ENCODE measurements at places on chromosomes 6 and 20.

DNA sequence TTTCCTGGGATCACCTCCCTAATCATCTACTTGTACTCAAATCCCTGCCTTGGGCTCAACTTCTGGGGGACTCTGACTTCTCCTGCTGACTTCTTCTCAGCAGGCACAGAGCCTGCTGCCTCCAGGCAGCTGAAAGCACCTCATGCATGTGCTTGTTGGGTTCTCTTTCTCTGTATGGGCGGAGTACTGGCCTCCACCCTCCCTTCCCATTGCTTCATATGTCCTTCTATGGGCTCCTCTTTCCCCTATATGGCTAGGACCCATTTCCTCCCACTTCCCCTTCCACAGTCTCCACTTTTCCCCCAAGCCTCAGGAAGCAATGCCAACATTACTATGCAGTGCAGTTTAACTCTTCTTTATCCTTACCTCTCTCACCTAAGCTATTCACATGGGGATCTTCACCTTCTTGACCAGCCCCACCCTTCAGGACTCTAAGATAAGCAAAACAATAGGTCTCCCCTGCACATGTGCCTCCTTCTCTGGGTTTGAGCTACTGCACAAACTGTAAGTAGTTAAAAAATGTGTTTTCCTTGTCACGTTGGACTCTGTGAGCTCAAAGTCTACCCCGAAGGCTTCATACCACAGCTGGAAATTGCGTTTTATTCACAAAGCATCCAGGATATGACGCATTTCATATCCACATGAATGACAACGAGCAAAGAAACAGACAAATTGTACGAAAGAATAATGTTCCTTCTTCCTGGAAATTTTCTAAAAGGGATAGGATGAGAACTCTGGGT, 93.7 kb downstream of the CDS2 start:
- no peak for DNase-seq

DNA sequence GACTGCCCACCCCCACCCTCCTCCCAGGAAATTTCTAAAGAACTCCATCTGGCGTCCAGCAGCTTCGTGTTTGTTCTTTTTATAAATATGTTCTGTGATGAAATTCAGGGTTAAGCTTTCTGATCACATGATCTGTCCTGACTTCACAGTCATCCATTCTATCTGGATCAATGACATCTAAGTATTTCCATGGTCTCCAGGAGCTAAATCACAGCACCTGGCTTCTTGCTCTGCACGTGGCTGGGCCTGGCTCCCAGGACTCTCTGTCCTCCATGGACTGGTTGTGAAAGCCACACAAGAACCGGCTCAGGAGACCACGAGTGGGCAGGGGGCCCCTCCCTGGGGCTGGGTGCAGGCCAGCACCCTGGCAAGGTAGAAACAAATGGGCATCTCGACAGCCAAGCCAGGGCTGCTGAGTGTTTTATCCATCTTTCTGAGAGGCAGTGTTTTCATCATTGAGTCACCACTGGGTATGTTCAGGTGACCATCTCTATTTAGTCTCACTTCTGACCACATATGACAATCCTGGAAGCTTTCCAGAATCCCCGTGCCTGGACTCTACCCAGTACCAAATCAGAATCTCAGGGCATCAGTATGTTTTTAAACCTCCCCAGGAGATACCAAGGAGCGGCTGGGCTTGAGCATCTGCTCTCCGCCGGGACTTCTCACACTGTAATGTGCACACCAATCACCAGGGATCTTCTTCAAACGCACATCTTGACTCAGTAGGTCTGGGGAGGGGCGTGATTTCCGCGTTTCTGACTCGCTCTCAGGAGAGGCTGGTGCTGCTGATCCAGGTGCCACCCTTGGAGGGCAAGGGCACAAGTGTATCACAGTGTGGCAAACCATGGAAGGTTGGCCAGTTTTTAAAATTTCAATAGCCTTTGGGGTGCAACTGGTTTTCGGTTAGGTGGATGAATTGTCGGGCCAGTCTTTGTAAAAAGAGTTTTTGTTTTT, 31.6 kb upstream of the PXDC1 start:
- DNase-seq: no peak

DNA sequence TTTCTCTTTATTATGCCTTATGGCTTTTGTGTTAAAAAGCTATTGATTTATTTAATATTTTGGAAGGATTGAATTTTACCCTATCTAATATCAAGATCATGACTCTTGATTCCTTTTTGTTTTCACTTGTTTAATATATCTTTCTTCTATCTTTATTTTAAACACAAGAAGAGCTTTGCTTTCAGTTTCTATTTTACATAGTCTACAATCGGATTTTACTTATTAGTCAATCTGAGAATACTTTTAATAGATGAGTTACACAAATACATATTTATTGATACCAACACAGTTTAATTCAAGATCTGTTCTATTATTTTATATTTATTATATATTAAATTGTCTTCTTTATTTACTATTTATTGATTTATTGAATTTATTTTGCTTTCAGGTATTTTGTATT, 218.8 kb downstream of the ESR1 start:
- DNase-seq: no peak

DNA sequence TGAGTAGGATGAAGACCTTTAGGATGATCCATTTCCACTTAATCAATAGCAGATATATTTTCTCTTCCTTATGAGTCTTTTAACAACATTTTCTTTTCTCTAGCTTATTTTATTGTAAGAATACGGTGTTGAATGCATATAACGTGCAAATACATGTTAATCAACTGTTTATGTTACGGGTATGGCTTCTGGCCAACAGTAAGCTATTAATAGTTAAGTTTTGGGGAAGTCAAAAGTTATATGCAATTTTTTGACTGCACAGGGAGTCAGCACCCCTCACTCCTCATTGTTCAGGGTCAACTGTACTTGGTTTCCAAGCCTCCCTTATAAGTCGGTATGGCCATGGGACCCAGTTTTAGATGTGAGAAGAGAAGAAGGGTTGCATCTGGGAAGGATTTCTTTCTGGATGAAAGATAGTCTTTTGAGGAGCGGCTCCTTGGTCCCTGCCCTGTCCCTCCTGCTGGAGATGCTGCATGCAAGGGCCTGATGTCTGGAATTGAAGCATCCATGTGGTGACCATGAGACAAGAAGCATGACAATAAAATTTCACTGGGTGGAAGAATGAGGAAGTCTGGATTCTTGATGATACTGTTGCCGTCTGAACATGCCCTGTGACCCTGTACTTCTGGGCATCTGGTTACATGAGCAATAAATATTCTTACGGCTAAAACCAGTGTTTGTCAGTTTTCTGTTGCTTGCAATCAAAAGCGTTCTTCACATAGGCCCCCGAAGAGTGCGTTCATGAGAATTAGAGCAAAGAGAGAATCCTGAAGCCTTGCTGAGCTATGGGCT, 194.7 kb upstream of the PMEPA1 start:
- DNase-seq: no peak

GRCh38 chr20:46673394-46674252, 15.6 kb downstream of the TP53RK start:
- no peak for DNase-seq

GRCh38 chr20:37669062-37669772, 24.6 kb upstream of the CTNNBL1 start:
- no peak for DNase-seq

GRCh38 chr6:48626421-48626820, 515.4 kb upstream of the PTCHD4 start:
- no peak for DNase-seq

DNA sequence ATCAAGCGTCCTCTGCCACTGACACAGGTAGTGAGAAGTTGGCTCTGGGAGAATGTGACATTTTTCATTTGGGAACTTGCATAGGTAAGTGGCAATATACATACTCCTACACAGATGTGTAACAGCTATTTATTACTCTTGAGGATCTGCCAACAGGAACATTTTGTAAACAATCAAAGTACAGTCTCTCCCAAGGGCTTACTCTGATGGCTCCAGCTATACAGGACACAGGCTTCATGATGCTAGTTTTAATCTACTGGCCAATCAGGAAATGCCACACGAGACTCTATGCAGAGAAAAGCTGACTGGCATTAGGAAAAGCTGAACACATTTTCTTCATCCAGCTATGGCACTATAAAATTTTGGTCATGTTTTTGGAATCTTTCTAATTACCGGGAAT, 57.8 kb downstream of the POPDC3 start:
- no peak for DNase-seq

DNA sequence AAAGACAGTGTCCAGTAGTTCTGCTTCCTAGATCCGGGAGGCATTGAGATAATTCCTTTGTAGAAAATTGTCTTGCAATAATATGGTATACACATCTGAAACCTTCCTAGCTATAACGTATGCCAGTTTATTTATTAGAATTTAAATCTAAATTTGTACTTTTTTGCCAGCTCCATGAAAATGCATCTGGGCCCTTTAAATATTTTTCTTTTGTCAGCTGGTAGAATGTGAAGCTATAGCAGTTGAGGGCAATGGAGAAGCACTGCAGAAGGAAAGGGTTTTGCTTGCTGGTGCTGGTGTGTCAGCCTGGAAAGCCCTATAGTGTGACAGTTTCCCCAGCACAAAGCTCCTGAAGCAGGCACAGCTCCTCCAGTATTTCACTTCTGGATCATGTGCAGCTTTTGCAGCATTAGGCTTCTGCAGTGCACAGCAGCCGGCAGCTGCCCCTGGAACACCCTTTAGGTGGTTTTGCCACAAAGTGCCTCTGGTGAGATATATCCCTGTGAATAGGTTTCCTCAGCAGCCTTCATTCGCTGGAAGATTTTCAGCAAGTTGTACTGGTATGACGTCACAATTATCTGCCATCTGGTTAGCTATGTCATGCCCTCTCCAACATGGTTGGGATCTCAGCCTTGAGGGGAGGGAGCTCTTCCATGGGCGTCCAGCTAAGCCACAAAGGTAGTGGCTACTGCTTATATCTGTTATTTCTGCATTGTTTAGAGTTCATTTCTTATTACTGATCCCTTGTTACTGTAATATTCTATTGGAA, 40.0 kb upstream of the L3MBTL3 start:
- no peak for DNase-seq

DNA sequence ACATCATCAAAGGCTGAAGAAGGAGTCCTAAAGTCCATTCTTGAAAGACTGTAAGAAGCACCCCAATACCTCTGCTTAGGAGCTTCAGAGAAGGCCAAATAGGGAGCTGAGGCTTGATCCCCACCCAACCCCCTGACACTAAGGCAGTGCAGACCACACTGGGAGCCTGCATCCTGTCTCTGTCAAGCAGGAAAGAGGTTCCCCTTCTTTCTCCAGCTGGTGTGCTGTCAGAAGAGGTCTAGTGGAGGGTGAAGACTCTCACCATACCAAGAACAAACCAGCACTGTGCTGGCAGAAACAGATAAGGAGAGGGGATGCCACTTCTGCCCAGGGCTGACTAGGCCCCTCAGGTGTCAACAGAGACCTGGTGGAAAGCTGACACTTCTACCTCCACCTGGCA, 19.9 kb downstream of the GZF1 start:
- DNase-seq: no peak

DNA sequence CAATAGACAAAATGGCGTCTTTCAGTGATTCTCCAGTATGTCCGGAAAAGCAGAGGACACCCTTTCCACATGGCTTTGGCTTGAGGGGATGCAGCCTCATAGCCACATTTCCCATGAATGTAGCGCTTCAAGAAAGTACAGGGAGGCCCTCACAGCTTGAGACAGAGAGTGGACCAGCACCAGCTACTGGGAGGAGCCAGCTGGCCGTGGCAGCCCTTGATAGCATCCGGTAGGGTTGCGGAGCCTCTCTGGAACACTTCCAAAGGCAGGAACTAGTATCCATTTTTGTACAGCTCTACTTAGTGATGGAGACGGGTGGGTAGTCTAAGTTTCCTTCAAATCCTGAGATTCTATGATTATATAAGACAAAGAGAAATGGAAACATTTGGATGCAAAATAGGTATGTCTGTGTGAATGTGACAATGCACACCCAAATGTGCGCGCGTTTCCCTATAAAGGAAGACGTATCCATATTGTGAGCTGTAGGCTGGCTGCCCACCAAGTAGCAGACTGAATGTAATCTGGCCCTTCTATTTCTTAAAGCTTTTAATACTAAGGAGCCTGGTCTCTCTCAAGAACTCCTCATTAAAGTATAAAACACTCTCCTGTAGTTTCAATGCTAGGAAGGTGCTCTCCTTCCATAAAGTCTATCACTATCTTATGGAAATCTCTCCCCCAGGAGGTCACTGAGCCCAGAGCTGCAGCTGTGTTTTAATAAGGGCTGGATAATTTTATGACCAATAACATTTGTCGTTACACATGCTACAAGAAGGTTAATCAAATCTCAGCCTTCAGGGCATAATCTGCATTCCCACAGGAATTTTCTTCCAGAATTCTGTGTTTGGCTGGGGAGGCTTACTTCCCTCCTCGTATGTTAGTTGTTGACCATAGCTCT, 74.0 kb downstream of the SOBP start:
- DNase-seq: no peak

DNA sequence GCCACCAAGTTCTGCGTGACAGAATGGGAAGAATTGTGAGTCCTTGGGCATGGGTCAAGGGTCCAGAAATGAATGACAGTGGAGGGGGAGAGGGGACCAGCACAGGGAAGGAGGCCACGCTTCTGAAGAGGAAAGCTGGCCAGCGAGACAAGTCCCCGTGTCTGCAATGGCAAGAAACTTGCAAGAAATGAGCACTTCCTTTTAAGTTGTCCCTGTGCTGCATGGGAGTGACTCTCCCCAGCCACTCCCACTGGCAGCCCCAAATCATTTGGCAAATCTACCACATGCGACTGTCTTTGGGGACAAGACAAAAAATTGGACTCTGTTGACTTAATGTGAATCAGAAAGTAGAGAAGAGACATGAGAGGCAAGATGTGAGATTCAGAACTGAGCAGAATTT, 242.2 kb upstream of the RREB1 start:
- DNase-seq: no peak

GRCh38 chr6:131282365-131282764, 147.1 kb downstream of the AKAP7 start:
- DNase-seq: no peak

- DNase-seq: no peak
Measured at GRCh38 chr20:59835448-59836395, 97.7 kb downstream of the SYCP2 start.

GRCh38 chr6:169722362-169723199, 1.7 kb downstream of the PHF10 start:
- DNase-seq: no peak

DNA sequence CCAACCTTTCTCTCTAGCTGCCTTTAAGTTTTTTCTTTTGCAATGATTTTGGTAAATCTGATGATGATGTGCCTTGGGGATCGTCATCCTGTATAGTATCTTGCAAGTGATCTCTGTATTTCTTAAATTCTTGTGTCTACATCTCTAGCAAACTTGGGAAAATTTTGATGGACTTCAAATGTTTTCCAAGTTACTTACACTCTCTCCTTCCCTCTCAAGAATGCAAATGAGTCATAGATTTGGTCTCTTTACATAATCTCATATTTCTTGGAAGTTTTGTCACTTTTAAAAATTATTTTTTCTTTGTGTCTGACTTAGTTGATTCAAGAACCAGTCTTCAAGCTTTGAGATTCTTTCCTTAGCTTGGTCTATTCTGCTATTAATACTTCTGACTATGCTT, 176.4 kb downstream of the TBC1D32 start:
- DNase-seq: no peak

DNA sequence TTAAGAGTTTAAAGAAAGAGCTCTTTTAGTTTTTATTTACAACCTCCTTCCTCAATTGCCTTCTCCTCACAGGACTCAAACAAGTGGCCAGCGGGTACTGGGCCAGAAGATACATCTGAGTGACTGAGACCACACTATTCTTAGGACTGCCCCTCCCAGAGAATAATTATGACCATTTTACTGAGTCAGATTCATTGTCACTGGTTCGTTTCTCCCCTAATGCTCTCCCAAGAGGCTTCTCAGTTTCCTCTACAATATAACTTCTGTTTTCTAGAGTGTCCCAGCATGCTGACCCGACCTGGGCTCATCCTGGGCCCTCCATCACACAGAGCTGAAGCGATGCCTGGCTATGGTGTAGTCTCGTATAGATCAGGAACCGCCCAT, 279.9 kb downstream of the CD83 start:
- DNase-seq: no peak

Data from forelimb muscle (tissue), 1 donor.